Fibroblast of villous mesenchyme (primary cell): ENCODE measurements at places on chromosomes 16 and 17. TPM values are rescaled to one million over a fixed set of nuclear protein-coding genes. Genes with fewer than 3 reads are reported as not detected.

EFCAB13 gene
- total RNA-seq, result 3.9 and 7.7 TPM in 2 replicates

CRHR1 gene
- total RNA-seq, result not detected in 2 replicates

GRCh38 chr17:35529866-35530265 lies 7.6 kb downstream of the SLFN12L start:
- DNase-seq, result no peak

GRCh38 chr17:43770957-43771356 lies 7.8 kb downstream of the DUSP3 start:
- DNase-seq, result no peak

DNA sequence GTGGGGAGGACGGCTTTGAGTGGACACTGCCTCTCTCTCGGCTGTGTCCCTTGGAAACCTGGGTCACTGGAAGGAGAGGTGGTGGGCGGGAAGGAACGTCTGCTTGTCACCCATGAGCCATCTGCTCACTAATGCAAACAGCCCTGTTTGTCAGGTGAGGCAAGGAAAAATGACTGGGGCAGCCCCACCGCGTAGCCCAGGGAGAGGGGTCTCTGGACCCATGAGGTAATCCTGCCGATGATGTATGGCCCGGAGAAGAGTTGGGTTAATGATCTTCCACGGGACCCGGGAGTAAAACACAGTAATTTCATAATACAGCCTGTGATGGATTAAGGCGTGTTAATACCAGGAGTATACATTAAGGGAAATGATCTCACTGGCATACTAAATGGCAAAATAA lies 197.0 kb downstream of the CYLD start:
- no peak for DNase-seq

DNA sequence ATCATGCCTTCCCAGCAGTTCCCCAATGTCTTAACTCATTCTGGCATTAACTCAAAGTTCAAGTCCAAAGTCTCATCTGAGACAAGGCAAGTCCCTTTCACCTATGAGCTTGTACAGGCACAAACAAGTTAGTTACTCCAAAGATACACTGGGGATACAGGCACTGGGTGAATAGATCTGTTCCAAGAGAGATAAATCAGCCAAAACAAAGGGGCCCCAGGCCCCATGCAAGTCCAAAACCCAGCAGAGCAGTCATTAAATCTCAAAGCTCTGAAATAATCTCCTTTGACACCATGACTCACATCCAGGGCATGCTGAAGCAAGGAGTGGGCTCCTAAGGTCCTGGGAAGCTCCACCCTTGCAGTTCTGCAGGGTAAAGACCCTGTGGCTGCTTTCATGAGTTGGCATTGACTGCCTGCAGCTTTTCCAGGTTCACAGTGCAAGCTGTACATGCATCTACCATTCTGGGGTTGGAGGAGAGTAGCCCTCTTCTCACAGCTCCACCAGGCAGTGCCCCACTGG lies 332.2 kb upstream of the KIF2B start:
- DNase-seq, result no peak

GRCh38 chr17:21377705-21378396 lies 1.7 kb downstream of the KCNJ12 start:
- no peak for DNase-seq

TBC1D3K gene
- not detected in 2 replicates for total RNA-seq

DNA sequence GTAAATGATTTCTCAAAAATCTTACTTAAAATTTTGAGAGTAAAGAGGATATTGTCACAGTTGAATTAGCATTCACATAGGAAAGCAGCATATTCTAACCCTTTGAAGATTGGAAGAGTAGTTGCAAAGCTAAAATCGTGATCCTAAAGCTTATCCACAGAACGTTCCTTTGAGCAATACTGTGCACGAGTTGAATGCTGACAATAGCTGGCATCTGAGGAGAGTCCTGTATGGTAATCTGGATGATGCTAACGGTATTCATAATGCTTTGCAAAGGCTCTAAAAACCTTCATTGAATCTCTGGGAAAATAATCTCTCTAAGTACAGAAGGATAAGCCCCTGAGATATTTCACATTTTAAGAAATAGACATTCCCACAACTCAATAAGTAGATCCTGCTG lies 354.6 kb downstream of the CDH8 start:
- no peak for DNase-seq

CD19 gene
- total RNA-seq, result not detected in 2 replicates

KRTAP9-4 gene
- not detected in 2 replicates for total RNA-seq

- peak; percentile 38 for DNase-seq
Observed at GRCh38 chr17:19645734-19646201, 2.8 kb upstream of the ALDH3A2 start.

GRCh38 chr16:72934636-72935403 lies 113.1 kb downstream of the ZFHX3 start:
- DNase-seq, result peak; percentile 97

DNA sequence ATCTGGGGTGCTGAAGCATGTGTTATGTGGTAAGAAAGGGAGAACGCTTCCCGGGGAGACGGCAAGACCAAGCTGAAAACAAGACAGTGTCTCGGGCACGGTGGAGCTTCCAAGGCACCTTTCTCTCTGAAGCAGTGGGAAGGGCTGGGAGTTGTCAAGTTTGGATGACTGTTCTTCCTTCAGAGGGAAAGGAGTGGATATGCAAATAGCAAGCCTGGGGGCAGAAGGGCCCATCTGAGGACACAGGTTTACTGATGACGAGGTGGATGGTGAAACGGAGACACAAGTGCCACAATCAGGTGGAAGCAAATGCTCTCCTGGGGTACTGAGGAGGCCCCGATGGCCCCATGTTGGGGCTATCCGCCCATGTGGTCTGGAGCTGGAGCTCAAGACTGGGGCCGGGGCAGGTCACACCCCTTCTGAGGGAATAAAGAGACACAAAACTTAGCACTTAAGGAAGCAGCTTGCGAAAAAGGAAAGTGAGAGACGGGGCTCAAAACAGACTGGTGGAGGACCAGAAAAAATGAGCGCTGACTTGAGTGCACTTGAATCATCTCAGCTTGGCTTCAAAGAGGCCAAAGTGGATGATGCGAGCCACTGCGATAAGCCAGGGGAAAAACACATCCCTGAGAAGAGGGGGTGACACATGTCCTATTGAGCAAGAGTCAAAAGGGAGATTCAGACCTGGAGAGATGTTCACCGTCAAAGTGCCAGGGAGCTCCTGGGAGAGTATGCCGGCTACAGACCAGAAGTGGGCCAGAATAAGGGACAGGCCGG lies 34.8 kb upstream of the MTSS2 start:
- no peak for DNase-seq

- no peak for DNase-seq
Observed at GRCh38 chr17:67156269-67157199, 88.5 kb downstream of the HELZ start.

- no peak for DNase-seq
Observed at GRCh38 chr16:46775214-46775613, 27.1 kb upstream of the MYLK3 start.

- no peak for DNase-seq
Observed at GRCh38 chr16:9154567-9155410, 63.3 kb downstream of the HAPSTR1 start.

SP6 gene
- under 0.01 TPM in 2 replicates for total RNA-seq

- peak; percentile 83 for DNase-seq
Observed at GRCh38 chr16:8972843-8973586, 9.3 kb upstream of the USP7 start.

- DNase-seq, result no peak
Observed at GRCh38 chr16:75948441-75948840, 222.2 kb upstream of the CPHXL start.

ALDH3A1 gene
- total RNA-seq, result not detected in 2 replicates
